ENCODE measurements at places on chromosomes 12 and 14.

- DNase-seq, result no peak
These were observed 8.9 kb downstream of the RNASE11 start for GRCh38 chr14:20578784-20579502.

- no peak for DNase-seq
These were observed 19.6 kb downstream of the PIWIL1 start for GRCh38 chr12:130357241-130357640.

DNA sequence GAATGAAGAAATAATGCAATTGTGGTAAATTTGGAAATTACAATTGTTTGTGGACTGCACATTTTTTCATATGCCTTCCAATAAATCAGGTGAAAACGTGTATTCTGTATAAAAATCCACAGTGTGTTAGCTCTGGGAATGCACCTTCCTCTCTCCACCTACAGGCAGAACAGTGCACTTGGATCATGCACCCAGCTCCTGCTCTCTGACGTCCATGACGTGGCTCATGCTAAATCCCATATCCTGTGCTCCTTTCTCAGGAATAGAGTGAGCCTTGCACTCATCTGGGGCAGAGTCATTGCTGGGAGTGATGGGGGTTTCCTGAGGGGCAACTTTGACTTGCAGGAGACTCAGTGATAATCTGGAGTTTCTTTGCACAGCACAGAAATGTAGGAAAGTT, 1282.1 kb downstream of the TMEM121 start:
- DNase-seq, result no peak

DNA sequence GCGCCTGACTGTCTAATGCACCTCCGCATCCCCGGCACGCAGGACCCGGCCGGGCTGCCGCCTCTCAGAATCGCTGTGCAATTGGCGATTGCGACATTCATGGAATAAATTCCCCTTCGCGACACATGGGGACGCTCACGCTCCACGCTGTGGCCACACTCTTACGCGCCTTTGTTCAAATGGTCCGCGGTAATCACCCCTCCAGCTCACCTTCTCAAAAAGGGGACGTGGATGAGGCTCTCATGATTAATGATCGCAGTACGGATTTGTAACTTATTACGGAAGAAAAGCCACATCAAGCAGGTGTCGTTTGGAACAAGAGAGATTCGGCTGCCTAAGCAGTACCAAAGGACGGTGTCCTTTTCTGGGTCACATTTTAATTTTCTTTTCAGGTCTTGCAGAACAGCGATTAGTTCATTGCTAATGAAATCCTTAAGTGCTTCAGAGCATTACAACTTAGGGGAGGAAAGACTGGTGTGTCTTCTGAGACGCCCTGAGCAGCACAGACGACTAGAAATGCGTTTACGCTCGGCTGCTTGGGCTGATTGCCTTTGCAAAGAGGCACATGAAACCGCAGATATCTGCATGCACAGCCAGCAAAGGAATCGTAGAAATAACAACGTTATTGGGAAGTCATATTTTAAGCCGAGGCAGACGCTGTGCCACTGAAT, 37.3 kb upstream of the ADGRD1 start:
- no peak for DNase-seq

All from esophagus squamous epithelium (tissue), 5 donors.